RWPE2 (cell line): ENCODE measurements at places on chromosomes 5 and 9.

DNA sequence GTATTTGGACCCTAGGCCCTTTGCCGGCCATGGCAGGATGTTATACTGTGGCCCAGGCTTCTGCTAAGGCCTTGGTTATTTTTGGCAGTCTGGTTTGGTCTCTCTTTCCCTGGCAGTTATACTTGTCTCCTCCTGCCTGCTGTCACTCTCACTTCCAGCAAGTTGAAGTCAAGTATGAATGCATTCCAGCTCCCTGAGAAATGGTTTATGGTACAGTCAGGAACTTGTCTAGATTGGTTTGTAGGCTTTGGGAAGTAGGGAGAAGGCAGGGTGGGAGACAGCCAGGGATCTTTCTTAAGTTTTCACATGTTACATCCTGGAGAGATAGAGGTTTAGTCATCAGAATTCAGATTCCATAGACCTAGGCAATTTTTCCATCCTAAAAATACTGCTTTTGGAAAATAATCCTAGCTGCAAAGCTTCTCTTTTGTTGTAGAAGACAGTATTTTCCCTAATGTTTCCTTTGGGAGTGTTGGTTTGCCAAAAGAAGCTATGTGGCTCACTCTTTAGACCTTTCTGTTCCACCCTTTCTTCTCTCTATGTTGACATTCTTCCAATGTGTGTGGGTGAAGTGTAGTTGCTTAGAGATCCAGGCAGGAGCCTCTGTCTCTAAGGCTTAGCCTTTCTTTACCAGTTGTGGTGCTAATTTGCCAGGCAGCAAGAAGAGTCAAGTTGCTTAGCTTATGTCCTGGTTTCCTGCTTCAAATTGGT is 2.5 kb upstream of the KDM3B start:
- DNase-seq: no peak
- no peak overlapping the region for H3K4me3 ChIP-seq
- no peaks in the 10 kb centered on the region for H3K27me3 ChIP-seq
- H3K27ac ChIP-seq: peak overlapping the region; percentile 60

DNA sequence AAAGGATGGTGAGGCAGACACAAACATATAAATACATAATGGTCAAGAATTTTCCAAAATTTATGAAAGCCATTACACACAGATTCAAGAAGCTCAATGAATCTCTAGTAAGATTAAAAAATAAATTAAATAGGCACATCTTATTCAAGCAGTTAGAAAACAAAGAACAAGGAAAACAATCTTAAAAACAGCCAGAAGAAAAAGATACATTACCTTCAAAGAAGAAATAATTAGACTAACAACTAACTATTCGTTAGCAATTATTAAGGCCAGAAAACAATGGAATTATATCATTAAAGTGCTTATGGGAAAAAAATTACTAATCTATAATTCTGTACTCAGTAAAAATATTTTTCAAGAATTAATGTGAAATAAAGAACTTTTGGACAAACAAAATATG is 593.1 kb downstream of the EBF1 start:
- H3K27ac ChIP-seq: no peak overlapping the region
- H3K4me1 ChIP-seq: no peaks in the 10 kb centered on the region
- no peaks in the 10 kb centered on the region for H3K27me3 ChIP-seq
- no peak for DNase-seq
- no peaks in the 10 kb centered on the region for H3K36me3 ChIP-seq

- H3K4me3 ChIP-seq: no peak overlapping the region
- no peaks in the 10 kb centered on the region for H3K36me3 ChIP-seq
- H3K27ac ChIP-seq: no peak overlapping the region
- H3K27me3 ChIP-seq: peaks cover 11% of the 10 kb centered on the region
These were observed 181.9 kb upstream of the TBCA start for GRCh38 chr5:77957931-77958521.

DNA sequence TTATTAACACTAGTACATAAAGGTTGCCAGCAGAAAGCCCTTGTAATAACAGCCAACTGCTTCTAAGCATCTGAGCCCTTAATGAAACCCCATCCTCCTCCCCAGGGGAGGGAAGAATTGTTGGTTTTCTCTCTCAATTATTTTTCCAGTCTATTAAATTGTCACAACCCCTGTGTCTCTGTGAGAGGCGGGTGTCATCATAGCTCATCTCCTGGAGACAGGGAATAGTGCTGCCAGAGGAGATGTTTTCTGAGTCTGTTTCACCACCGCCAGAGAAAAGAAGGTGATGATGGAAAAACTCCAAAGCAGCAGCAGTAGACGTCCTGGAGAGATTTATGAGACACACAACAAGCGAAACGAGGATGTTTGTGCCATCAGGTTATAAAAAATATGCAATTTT is 271.1 kb upstream of the NMUR2 start:
- no peak for DNase-seq
- no peak overlapping the region for H3K27ac ChIP-seq
- H3K27me3 ChIP-seq: no peaks in the 10 kb centered on the region
- H3K36me3 ChIP-seq: no peaks in the 10 kb centered on the region

DNA sequence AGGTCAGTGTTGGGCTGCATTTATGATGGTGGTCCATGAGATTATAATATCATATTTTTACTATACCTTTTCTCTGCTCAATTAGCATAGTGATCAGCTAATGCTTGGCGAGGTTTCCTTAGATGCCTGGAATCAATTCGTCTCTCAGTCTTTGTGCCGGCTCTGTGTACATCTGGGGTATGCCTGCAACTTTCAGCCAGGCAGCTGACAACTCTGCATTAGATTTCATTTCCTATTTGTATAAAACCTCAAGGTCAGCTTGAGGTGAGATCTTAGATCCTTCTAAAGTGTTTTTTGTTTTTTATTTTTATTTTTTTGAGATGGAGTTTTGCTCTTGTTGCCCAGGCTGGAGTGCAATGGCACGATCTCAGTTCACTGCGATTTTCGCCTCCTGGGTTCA is 86.8 kb downstream of the MELK start:
- H3K4me1 ChIP-seq: no peaks in the 10 kb centered on the region
- no peaks in the 10 kb centered on the region for H3K27me3 ChIP-seq
- H3K27ac ChIP-seq: no peak overlapping the region
- DNase-seq: no peak

DNA sequence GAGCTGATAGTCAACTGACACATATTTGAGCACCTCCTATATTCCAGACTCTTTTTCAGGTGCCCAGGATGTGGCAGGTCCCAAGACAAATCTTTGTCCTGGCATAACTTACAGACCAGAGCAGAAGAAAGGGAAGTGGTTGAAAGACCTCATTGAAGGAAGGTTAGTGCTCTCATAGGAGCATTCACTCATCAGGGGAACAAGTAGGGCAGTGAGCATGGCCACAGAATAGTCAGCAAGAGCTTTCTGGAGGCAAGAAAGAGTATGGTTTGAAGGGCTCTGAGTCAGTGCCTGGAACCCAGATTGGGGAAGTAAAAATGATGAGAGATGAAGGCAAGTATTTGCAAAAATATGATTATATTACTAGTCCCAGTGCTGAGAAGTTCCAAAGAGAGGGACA is 25.0 kb upstream of the ERMP1 start:
- no peaks in the 10 kb centered on the region for H3K4me1 ChIP-seq
- H3K27me3 ChIP-seq: no peaks in the 10 kb centered on the region
- no peak overlapping the region for H3K4me3 ChIP-seq

GRCh38 chr5:66788556-66788955 is 192.4 kb downstream of the MAST4 start:
- H3K27ac ChIP-seq: no peak overlapping the region
- H3K27me3 ChIP-seq: no peaks in the 10 kb centered on the region
- no peak overlapping the region for H3K4me3 ChIP-seq
- DNase-seq: no peak
- no peaks in the 10 kb centered on the region for H3K36me3 ChIP-seq
- H3K4me1 ChIP-seq: no peaks in the 10 kb centered on the region

DNA sequence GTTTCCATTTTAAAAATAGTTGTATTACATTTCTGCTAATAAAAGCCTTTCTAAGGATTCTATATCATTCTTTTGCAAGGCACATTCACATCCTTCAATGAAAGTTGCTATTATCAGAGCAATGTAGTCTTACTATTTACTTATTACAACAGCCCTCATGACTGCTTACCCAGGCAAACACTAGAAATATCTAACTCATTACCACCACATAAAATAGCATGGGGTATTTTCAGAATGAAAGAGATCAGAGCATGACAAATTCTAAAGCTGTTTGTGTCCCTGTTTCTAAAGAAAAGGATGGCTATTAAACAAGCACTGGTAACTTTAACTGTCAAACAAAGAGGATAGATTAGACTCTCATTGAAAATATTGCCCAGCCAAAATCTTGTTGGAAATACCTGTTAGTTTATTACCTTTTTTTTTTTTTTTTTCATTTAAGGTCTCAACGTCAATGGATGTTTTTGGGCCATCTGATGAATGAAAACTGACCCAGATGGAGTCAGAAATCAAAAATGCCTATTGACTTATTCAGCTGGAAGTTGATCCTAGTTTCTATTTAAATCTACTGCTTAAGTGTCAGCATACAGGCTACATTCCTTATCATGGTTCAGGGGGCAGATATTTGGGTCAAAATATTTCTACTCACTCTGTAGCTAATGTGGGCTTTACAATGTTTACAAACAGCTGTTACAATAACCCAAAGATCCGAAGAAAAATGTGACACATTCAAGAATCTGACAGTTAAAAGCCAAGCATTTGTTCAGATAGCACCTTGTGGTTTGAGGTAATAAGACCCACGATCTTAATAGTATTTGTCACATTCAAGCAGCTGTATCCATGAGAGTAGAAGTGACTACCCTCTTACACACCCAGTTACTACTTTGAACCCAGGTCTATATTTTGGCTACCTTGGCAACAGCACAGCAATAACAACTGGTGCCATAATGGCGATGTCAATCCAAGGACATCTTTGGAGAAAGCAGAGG is 554.8 kb upstream of the MEF2C start:
- no peak overlapping the region for H3K4me3 ChIP-seq
- no peaks in the 10 kb centered on the region for H3K27me3 ChIP-seq
- H3K4me1 ChIP-seq: no peaks in the 10 kb centered on the region
- no peak for DNase-seq
- no peaks in the 10 kb centered on the region for H3K36me3 ChIP-seq
- no peak overlapping the region for H3K27ac ChIP-seq

DNA sequence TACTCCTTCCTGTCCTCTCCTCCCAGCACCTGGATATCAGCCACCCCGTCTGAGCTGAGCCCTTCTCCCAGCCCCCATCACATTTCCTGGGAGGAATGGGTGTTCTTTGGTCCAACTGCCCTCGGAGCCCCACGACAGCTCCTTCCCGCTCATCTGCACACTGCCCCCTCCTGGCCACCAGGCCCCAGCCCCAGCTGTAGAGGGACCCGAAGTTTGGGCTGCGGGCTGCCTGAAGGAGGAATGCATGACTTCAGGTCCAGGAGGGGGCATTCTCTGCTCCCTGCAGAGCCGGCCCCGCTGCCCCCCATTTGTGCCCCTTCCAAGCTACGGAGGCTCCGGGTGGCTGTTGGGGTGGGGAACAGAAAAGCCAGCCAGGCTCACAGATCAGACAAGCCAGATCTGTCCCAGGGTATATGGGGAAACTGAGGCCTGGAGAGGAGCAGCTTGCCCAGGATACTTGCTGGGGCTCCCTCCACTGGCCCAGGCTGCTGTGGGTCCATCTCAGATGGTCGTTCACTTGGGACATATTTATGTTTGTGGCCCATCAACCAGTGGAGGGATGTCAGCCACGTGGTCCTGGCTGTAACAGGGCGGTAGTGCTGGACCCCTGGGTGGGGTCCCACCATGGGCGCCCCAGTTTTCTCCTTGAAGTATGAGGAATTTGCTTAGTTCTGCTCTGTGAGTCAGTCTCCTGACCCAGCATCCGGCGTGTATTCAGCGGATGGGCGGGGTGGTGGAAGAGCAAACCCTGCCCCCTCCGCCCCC is 33.1 kb downstream of the DAB2IP start:
- no peaks in the 10 kb centered on the region for H3K4me1 ChIP-seq
- no peak overlapping the region for H3K4me3 ChIP-seq
- no peaks in the 10 kb centered on the region for H3K36me3 ChIP-seq

DNA sequence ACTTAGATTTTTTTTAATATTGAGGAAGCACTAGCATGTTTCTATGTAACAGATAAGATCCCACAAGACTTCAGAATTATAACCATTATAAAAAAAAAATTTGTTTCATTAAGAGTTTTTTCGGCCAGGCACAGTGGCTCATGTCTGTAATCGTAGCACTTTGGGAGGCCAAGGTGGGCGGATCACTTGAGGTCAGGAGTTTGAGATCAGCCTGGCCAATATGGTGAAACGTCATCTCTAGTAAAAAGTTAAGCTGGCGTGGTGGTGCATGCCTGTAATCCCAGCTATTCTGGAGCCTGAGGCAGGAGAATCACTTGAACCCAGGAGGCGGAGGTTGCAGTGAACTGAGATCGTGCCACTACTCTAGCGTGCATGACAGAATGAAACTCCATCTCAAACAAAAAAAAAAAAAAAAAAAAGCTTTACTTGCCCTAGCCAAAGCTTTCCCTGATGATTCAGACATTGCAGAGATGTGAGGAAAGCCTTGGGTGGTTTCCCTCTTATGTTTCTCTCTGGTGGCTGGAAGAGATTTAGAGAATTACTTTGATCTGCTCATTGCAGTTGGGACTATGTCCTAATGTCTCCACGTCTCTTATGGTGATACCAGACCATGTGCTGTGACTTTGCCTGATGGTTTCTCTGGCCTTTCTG is 65.4 kb downstream of the EGFLAM start:
- no peak for DNase-seq
- no peaks in the 10 kb centered on the region for H3K4me1 ChIP-seq
- no peaks in the 10 kb centered on the region for H3K36me3 ChIP-seq
- H3K4me3 ChIP-seq: no peak overlapping the region

- no peak for DNase-seq
- peaks cover 4% of the 10 kb centered on the region for H3K27me3 ChIP-seq
- no peak overlapping the region for H3K4me3 ChIP-seq
- no peak overlapping the region for H3K27ac ChIP-seq
These were observed 147.4 kb upstream of the PUM3 start for GRCh38 chr9:2991292-2991691.

GRCh38 chr9:34431667-34432066 is 26.7 kb downstream of the FAM219A start:
- no peak overlapping the region for H3K4me3 ChIP-seq
- no peaks in the 10 kb centered on the region for H3K36me3 ChIP-seq
- H3K27me3 ChIP-seq: no peaks in the 10 kb centered on the region
- H3K4me1 ChIP-seq: no peaks in the 10 kb centered on the region
- no peak overlapping the region for H3K27ac ChIP-seq

- H3K36me3 ChIP-seq: no peaks in the 10 kb centered on the region
- H3K4me3 ChIP-seq: peak overlapping the region; percentile 53
These were observed 835 bp downstream of the MCIDAS start for GRCh38 chr5:55226027-55226933.

- H3K4me1 ChIP-seq: peaks cover 12% of the 10 kb centered on the region
- no peaks in the 10 kb centered on the region for H3K27me3 ChIP-seq
- H3K36me3 ChIP-seq: no peaks in the 10 kb centered on the region
- DNase-seq: no peak
- no peak overlapping the region for H3K27ac ChIP-seq
These were observed 18.8 kb upstream of the CPEB4 start for GRCh38 chr5:173869316-173869715.
